Stimulated activated CD4-positive, alpha-beta T cell treated with anti-CD3 and anti-CD28 coated beads, Interleukin-1b, Interleukin-23, amount 100 ng/mL, for 4 hours (primary cell): ENCODE measurements at places on chromosomes 6 and 20.

GRCh38 chr6:2970034-2970685, 1.2 kb downstream of the SERPINB6 start:
- no peak for DNase-seq

DNA sequence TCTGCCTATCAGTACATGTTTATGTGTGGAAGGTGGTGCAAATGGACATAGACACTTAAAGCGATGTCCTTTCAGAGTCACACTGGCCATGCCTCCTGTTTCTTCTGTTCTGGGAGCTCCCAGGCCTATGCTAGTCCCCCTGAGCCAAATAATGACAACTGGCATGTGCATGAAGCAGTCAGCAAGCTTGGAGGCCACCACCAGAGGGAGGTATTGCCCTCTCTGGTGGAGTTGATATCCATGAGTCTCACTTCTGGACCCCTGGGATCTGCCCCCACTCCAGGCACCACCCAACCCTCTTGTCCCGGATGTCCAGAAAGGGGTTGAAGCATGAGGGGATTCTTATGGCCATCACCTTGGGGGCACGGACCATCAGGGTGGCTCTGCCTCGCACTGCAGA, 172.2 kb downstream of the AIG1 start:
- DNase-seq, result no peak

GRCh38 chr6:146420255-146420654, 123.4 kb upstream of the RAB32 start:
- no peak for DNase-seq

- DNase-seq, result no peak
These were observed 270.9 kb upstream of the SULF2 start for GRCh38 chr20:48056218-48056617.

DNA sequence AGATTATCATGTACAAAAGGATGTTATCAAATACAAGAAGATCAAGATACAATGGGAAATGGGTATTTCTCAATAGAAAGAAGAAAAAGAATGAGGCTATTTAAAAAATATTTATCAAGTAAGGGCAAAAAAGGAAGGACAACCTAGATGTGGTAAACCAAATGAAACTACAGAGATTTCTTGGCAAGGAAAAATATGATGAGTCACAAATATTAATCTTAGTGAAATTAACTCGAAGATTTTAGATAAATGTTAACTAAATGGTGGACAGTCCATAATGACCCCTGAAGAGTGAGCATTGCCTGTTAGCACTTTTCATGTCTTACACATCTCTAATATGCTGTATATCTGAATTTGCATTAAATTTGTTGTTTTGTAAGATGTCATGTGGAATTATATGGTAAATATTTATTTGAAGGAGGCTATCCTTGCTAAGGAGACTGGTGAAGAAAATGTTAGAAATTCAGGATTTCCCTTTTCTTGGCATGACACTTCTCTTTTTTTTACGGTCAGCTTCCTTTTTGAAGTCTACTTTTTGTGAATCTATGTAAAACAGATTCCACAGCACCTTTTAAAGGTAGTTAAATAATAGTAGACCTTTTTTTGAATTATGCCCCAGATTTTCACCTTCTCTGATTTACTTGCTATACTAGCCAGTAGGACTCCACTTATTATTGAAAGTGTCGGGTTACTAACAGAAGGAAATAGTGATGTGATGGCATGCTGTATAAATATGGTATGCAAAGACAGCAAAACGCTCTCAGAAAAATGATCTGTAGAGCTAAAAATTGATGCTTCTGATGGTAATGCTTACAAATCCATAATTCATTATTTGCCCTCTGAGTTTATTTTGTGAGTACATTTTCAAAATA, 120.5 kb downstream of the HIVEP1 start:
- no peak for DNase-seq

- DNase-seq, result no peak
These were observed 19.1 kb upstream of the RANBP9 start for GRCh38 chr6:13730704-13731103.

- DNase-seq, result no peak
These were observed 4.0 kb downstream of the QKI start for GRCh38 chr6:163418311-163419029.

DNA sequence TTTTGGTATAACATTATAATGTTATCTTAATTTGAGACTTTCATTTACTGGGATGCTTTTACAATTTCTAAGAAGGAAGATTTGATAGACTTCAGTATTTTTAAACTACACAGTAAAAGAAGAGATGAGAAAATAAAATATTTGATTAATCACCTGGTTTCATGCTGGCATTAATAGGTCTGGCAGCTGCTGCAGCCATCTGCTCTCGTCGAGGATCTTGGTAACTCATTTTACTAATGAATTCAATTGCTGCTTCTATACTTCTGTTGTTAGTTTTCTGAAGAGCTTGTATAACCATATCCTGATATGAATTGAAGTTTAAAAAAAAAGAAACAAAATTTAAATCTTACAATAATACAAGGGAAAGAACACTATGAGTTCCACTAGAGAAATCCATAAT, 23.0 kb downstream of the LATS1 start:
- DNase-seq, result no peak

DNA sequence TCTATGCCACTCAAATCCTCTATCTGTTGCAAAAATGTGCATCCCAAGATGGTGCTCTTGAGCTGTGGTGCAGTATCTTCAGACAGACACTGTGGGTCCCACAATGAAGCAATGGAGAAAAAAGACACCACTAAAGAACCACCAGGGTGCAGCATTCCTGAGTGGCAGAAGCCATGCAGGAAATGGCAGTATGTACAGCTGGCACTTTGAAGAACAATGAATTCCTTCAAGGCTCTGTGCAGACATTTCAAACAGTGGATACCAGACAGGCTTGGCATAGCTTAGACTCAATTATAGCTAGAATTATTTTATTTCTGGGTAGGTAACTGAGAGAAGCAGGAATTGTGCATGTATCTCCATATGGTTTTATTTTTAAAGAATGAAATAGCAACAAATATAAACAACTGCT, 24.0 kb upstream of the HDAC2 start:
- DNase-seq, result no peak

- DNase-seq, result no peak
These were observed 725.1 kb downstream of the KIF16B start for GRCh38 chr20:15848126-15848525.

- DNase-seq, result no peak
These were observed 107.0 kb downstream of the ESR1 start for GRCh38 chr6:151914484-151914883.
